ENCODE measurements at places on chromosomes 11 and 22. TPM values are rescaled to one million over a fixed set of nuclear protein-coding genes. Genes with fewer than 3 reads are reported as not detected.

Gene CUL5
- total RNA-seq = 17.8 TPM

Gene PRRG4
- total RNA-seq = 33.6 TPM

Gene MMP3
- not detected for total RNA-seq

Gene FOLH1
- 0.39 TPM for total RNA-seq

Gene SERPINH1
- total RNA-seq = 229 TPM

Gene IGLL1
- total RNA-seq = not detected

Gene TRIM66
- total RNA-seq = 12.6 TPM

Gene OTUB1
- 62.8 TPM for total RNA-seq

Gene GAB2
- total RNA-seq = 43.3 TPM

Gene ANO1
- total RNA-seq = 5.7 TPM

Gene MMP13
- total RNA-seq = not detected

Gene CRYAB
- total RNA-seq = 33.7 TPM

Gene CYB5R2
- total RNA-seq = 10.6 TPM

Gene PDE2A
- total RNA-seq = 20.3 TPM

Gene PATE4
- not detected for total RNA-seq

Gene HBB
- total RNA-seq = 287 TPM

Gene SUSD2
- total RNA-seq = 216 TPM

DNA sequence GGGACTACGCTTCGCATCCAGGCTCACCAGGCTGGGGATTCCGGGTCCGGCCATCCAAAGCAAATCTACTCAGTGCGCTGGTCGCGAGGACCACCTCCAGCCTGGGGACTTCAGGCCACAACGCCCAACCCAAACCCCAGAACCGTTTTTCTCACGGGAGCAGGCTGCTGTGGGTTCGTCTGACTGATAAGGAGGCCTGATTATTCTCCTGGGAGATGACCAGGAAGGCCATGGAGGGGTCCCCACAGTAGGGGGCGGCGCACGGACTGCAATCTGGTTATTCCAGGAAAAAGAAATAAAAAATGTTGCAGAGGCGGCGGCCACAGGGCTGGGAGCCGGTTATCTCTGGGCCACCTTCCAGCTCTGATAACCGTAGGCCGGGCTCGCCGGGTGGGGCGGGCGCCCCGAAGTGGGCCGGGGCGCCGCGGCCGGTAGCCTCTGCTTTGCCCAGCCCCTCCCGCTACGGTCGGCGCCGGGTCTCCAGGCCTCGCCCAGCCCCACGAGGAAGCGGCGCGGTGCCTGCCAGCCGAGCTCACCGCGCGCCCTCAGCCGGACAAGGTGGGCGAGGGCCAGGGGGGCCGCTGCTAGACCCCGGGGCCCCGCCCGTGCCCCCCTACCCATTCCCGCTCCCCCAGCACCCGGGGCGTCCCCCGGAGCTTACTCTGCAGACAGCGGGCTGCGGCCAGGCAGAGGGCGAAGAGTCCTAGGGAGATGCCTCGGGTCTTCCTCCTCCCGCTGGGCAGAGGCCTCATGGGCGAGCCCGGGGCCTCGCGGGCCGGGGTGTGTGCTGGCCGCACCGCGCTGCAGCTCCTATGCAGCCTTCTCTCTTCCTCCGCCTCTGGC, 446 bp downstream of the VSTM5 start:
- no peak for DNase-seq

- no peak for DNase-seq
Observed at GRCh38 chr11:86502137-86502642, 127.5 kb downstream of the CCDC81 start.

- DNase-seq = no peak
Observed at GRCh38 chr11:122521626-122522025, 133.9 kb upstream of the UBASH3B start.

DNA sequence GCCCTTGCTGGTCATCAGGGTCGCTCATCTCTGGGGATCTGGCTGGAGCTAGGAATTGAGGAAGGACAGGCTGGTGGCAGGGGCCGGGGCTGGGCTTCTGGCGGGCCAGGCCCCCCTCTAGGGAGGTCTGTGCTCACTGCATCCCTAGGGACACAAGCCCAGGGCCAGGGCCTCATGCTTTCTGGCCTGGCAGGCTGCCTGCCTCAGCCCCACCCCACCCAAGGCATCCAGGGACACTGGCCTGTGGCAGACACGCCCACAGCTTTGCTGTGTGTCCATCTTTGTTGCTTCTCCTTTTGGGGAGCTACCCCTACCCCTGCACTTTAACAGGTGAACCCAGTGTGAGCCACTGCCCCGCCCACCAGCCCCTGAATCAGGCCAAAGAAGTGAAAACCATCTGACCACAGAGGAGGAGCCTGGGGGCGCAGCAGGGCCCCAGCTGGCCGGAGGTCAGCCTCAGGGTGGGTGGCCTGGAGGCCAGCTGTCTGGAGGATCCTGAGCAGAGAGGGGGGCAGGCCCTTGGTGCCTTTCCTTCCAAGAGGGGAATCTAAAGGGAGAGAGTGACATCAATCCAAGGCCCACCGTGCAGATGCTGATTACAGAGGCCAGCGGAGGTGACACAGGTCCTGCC, 26.8 kb upstream of the CELSR1 start:
- DNase-seq = peak; percentile 77

- DNase-seq = no peak
Observed at GRCh38 chr11:119188887-119189286, 3.6 kb downstream of the NHERF4 start.

DNA sequence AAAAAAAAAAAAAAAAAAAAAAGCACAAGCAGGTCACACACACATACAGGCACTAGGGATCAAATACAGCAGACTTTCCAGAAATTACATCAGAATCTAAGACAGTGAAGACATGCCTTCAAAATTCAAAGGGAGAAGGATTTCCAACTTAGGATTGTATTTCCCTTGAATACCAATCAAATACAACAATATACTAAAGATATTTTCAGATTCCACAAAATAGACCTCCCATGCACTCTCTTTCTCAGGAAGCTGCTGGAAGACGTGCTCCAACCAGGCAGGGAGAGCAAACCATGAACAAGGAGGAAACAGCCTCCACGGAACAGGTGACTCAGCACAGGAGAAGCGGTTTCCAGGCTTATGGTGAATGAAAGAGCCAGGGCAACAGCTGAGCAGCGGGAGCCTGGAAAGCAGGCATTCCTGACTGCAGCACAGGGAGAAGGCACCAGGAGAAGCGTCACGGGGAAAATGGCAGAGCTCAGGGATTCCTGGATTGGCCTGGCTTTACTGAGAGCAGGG, 32.0 kb downstream of the TMEM184B start:
- no peak for DNase-seq

GRCh38 chr11:65065851-65066250, 7.5 kb upstream of the NAALADL1 start:
- no peak for DNase-seq

GRCh38 chr11:44763121-44763820, 36.5 kb downstream of the TSPAN18 start:
- no peak for DNase-seq

GRCh38 chr11:2385156-2386151, 8.3 kb downstream of the CD81 start:
- DNase-seq = no peak

DNA sequence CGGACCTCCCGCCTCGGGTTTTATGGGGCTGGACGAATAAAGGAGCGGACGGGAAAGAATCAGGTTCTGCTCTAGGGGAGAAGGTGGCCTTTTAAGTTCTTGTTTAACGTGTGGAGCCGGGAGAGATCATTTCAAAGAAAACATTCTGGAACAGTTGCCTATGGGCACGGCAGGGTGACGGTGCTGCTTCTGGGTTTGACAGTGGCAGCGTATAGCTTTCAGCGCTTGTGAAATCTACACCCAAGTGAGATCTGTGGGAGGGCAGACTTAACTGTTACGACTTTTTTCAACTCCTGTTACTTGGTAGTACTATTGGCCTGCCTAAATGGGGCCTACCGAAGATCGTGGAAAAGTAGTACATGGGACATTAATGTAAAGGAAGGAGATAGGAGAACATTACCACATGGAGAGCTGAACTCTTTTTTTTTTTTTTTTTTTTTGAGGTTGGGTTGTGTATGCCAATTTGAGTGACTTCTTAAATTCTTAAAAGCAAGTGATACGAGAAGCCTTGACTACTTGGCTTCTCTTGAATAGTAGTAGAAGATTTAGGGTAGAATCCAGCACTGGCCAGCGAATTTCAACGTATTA, 743 bp downstream of the USP47 start:
- DNase-seq = no peak

- DNase-seq = peak; percentile 93
Observed at GRCh38 chr11:130159657-130160497, at the start of gene ST14. Gene ST14, plus strand, starts transcription at chr11:130159782. Its CDS starts 198 bp downstream, at chr11:130159980.

GRCh38 chr11:47078751-47079521, 97.7 kb downstream of the ARFGAP2 start:
- no peak for DNase-seq

- no peak for DNase-seq
Observed at GRCh38 chr11:100965346-100965745, 164.3 kb downstream of the PGR start.

- DNase-seq = no peak
Observed at GRCh38 chr11:131546218-131546895, 175.9 kb downstream of the NTM start.

DNA sequence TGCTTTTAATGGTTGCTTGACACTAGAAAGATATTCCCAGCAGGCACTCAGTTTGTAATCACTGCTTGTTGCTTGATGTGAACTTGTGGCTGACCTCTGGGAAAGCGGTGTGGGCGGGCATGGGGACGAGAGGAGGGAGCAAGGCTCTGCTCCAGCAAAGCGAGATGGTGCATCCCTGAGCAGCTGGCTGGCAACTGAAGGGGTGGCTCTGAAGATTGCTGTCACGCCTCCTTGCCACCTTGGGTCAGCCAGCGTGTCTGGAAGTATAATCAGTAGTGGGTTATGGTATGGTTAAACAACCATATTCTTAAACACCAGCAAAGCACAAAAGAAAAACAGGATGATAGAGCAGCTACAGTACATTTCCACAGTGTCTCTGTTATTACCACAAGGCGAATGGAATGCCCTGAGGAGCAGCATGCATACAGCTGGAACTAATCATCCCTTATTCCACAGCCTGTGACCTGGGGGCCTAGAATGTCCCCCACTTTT, 124.5 kb downstream of the TRIM44 start:
- DNase-seq = peak; percentile 3

DNA sequence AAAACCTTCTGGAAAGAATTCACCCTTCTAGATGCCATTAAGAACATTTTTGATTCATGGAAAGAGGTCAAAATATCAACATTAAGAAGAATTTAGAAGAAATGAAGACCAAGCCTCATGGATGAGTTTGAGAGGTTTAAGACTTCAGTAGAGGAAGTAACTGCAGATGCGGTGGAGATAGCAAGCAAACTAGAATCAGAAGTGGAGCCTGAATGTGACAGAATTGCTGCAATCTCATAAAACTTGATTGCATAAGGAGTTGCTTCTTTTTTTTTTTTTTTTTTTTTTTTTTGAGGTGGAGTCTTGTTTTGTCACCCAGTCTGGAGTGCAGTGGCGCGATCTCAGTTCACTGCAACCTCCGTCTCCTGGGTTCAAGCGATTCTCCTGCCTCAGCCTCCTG, 51.6 kb downstream of the MS4A13 start:
- no peak for DNase-seq

GRCh38 chr22:24937114-24937513, 9.4 kb downstream of the LHFPL7 start:
- DNase-seq = no peak

DNA sequence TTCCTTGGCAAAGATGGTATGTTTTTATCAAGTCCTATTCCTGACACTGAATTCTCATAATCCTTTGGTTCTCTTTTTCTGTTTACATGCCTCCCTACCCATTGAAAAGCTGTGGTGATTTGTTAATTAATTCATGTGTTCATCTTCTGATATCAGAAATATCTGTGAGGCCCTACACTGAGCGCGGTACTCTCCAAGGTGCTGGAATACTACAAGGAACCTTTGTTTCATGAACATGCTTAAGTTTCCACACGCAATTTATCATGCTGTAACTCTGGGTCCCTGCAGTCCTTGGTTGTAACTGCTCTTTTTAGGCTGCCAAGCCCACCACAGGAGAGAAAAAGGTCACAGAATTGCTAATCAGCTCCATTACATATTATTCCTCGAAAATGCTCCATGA, 331.8 kb downstream of the FAT3 start:
- DNase-seq = no peak

- DNase-seq = no peak
Observed at GRCh38 chr11:36417154-36417553, 92.9 kb downstream of the TRAF6 start.

GRCh38 chr22:36022162-36022561, 6.5 kb downstream of the RBFOX2 start:
- DNase-seq = no peak

- no peak for DNase-seq
Observed at GRCh38 chr11:121514432-121515334, 61.9 kb upstream of the SORL1-AS1 start.

DNA sequence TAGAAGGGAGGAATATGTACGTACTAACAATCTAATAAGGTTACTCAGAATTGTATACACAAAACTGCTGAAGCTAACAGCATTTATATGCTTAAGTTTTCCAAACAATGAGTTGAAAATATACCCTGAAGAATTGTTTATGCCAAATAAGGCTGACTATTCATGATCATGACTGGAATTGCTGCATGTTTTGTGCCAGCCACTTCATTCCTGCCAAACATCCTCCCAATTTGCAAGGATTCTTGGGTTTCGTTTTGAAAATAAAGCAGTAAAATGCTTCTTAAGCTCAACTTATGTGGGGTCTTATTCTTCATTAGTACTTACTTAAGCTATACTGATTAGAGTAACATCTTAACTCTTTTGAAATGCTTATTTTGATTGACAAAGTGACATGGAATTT, 149.0 kb downstream of the SPON1 start:
- DNase-seq = no peak

DNA sequence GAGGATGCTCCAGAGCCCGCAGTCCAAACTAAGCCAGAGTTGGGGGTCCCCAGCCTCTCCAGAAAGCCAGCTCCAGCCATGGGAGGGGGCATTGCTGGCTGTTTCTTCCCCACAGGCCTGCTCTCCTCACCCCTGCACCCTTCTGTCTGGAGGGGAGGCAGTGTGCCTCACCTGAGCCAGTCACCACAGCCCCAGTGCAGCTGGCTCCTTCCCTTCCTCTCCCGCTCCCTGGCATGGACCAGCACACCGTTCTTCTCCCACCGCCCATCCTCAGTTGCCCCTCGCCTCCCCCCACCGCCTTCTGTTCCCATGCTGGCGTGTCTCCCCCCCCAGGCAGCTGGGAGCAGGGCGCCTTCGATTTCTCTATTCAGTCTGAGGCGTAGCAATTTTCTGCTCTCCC, 110.5 kb upstream of the THY1 start:
- DNase-seq = no peak

DNA sequence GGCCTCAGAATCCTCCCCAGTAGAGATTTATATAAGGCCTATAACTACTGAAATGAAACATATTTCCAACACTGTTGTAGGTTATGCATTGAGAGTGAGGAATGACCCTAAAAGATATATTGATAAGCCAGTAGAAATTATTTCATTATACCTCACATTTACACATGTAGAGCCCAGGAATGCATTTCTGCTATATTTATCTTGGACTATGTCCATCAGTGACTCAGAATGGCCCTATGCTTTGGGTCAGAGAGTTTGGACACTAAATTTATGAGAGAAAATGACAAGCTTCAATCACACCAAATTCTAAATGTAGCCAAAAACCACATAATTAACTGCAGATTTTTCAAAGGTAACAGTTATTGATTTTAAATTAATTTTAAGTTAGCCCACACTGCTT, 761.9 kb downstream of the DLG2 start:
- DNase-seq = no peak
